ENCODE measurements at places on chromosomes 4 and X.

DNA sequence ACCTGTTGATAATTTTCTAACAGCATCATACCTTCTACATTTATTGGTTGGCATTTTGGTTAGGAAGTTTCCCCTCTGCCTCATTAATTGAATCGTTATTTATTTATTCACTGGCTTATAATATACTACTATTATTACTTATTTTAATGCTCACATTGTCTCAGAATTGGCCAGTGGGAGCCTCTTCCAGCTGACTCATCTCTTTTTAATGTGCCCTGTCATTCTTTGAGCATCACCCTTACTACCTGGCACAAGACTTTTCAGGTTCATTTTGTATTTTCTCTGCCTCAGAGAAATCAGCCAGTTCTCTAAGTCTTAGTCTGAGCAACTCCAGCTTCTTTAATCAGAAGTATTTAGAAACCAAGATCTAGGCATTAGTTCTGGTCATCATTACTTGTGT lies 60.3 kb upstream of the PRRG3 start:
- DNase-seq: no peak

GRCh38 chrX:124917011-124917410 lies 402.7 kb upstream of the TEX13C start:
- DNase-seq: no peak

DNA sequence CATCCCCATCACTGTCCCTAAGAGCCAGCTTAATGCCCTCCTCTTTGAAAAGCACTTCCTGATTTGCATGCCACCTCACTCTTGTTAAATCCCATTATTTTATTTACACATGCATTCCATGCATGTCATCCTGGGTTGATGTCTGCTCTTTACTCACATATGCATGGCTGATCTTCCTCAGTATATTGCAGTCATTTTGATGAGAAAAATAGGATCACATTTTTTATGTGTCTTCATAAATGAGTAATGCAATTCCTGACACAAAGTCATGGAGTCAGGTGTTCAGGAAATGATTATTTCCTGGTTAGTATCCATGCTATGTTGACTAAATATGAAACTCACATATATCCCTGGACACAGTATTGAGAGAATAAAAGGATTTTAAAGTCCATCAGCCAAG lies 204.7 kb downstream of the SLIT2 start:
- no peak for DNase-seq

DNA sequence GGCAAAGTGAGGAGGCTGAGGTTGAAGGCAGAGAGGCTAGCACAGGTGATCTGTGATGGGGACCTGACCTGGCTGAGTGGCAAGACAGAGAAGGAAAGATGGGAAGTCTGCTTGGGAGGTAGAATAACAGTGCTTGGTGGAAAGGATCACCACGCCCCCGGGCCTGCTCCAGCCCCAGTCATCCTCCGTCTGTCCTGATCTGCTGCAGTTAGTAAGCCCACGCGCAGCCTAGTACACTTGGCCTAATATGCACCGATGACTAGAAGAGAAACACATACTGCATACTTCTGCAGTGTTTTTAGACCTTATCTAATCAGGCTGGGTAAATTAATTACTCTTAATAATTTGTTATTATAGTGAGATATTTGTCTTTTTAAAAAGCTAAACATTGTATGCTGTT lies 103.7 kb upstream of the KLF3 start:
- DNase-seq: no peak

DNA sequence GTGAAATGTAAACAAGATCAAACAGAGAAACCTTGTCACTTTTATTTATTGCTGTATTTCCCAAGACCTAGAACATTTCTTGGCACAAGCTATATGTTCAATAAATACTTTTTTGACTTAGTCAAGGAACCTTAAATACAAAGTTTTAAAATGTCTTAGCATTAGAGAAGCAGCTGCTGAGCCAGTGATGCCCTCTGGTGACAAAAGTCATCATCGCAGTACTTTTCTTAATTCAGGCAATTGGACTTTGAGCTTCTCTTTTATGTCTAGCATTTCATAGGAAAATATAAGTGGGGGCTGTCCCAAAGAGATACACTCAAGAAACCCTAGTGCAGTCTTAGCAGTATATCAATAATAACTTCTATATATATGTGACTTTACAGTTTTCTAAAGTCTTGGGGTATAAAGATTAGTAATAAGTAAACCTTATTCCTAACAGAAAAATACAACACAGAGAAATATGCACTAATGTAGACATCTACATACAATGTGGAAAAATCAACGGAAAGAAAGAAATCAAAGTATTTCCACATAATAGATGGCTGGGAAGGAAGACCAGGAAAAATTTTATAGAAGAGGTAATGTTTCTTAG lies 118.4 kb downstream of the DTHD1 start:
- DNase-seq: peak; percentile 34

DNA sequence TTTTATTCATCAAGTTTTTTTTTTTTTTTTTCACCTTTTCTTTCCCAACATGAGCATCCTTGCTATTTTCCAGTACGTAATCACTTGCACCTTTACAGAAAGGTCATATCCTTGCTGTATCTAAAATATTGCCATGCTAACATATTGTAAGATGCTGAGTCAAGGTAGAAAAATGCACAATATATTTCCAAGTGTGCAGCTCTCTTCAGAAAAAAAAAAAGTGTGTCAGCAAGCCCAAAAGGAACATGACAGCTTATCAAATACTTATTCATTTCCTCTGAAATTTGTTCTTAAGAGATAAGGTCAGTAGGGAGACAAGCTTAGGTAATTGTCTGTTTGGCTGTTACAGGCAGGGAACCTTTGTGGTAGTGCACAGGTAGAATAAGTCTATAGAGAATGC lies 27.0 kb downstream of the SH2D1A start:
- DNase-seq: no peak

DNA sequence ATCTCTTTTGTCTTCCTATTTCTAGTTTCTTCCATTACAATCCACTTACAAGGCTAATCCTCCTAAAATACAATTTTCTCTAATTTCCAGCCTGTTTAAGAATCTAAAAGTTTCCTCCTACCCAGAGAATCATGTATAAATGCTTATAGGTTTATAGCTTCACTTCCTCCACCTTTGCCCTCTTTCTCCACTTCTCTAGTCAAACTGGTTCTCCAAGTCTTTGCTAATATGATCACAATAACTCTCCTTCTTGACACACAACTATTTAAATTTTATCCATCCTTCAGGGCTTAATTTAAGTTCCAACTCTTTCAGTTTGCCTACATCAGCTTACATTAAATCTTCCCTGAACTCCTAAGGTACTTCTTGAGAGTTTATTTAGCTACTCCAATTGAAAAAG lies 69.2 kb downstream of the RPS6KA6 start:
- no peak for DNase-seq

- DNase-seq: no peak
These were observed 157.7 kb downstream of the CEP135 start for GRCh38 chr4:56106180-56107147.

GRCh38 chrX:10600479-10600878 lies 19.9 kb downstream of the MID1 start:
- DNase-seq: no peak

GRCh38 chrX:128650326-128650725 lies 598.1 kb upstream of the ACTRT1 start:
- no peak for DNase-seq

DNA sequence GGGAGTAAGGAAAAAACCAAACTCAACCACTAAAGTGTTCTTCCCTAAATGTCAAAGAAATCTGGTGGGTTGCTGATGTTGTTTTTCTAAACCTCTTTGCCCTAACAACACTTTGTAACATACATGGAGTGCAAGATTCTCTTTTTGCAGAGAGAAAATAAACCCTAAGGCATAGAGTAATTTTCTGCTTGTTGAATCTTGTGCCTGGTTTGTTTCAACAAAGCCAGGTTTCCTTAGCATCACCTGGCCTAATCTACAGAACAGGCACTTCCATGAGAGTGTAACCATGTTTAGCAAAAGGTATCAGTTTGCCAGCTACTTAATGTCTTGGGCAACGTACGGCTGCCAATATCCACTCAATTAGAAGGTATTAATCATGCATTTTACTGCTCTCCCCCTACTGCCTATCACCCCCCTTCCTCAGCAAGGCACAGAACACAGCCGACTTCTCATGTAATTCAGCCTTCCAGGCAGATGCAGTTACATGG lies 219.2 kb downstream of the MAML3 start:
- no peak for DNase-seq
